Activated B cell treated with CpG ODN at 0.5 μM for 24 hours (primary cell): ENCODE measurements at places on chromosomes 6 and 20.

DNA sequence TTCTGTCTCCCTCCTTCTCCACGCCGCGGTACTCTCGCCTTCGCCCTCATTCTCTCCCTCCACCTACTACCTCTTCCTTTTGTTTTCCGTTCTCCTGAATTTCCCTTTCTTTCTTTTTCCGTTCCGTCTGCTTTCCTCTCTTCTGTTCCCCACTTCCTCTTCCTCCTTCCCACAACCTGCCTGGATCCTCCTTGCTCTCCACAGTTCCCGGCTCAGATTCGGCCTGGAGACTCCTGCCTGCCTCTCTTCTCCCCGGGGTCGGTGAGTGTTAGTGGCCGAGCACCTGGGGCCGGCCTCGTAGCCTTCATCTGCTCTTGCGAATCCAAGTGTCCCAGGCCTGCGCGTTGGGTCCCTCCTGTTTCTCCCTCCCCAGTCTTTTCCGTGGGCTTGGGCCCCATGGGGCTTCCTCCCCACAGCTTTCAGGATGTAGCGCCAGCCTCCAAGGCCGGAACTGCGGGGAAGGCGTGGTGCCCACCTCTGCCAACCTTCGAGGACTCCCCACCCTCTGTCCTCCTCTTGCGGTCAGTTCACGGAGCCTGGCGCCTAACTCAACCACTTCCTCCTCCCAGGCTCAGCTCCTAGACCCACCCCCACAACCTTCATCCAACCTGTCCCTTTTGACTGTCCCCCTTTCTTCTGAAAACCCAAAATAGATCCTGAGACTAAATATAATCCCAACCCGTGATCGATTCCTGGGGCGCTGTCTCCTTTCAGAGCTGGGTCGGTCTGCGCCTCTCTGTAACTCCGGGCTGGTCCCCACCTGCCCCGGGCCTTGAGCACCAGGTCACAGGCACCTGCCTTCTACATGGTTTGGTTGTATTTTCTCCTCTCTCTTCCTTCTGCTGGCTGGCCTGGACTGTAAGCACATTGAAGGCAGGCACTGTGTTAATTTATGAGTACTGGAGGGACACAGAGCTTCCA, 6.8 kb downstream of the NRN1 start:
- DNase-seq, result no peak

DNA sequence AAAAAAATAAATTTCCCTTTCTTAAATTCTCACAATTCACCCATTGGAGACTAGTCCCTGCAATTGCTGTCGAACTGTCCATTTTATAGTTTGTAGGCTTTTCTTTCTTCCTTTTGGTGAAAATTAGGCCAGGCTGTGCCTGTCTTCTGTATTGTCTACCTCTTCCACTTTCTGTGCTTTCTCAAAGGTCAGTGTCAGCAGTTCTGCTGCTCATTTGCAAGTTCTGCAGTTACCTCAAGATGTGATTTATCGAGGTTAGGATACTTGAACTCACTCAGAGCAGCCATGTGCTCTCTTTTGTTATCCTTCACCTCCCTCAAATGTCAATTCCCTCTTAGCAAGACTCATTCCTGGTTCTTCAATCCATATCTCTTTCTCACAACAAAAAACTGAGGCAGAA, 179.1 kb downstream of the SLC35F1 start:
- no peak for DNase-seq

DNA sequence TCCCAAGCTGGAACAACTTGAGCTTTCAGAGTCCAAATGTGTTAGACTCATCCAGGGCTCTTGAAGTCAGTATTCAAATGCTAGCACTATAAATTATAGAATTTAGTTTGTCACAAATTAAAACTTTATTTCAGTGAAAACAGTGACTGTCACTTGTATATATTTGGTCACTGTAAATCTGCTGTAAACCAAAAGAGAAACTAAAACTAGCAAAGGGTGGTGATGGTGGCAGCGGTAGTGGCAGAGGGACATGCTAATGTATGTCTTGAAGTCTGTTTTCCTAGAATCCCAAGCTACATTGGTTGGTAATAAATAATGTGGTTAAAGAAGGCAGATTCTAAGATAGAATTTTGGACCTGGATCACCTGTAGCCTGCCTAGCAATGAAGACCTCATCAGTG, 140.4 kb upstream of the CENPW start:
- no peak for DNase-seq

GRCh38 chr6:119065955-119066354, 12.5 kb downstream of the FAM184A start:
- DNase-seq, result no peak

- no peak for DNase-seq
These were observed 6.7 kb upstream of the GFOD1 start for GRCh38 chr6:13494137-13494536.

GRCh38 chr6:70309243-70309642, 6.4 kb upstream of the COL9A1 start:
- DNase-seq, result no peak

DNA sequence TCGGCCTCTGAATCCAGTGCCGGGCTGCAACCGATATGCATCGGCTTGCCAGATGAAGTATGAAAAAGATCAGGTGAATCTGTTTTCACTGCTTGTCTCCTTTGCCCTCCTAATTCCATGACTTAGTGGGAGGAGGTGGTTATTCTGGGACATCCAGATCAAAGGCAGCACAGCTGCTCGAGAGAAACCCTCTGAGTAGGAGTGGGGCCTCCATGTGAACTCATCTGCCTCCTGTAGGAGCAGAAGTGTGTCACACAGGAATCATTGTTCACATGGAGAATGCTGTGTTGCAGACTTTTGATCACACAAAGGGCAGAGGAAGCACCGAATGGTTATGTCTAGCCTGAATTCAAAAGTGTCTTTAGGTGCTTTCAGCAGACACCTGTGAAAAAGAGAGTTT, 73.1 kb upstream of the SLC22A1 start:
- no peak for DNase-seq

- DNase-seq, result no peak
These were observed 1.1 kb downstream of the ORC3 start for GRCh38 chr6:87590990-87591389.

GRCh38 chr20:50302341-50303057, 111.9 kb downstream of the CEBPB start:
- DNase-seq, result no peak

DNA sequence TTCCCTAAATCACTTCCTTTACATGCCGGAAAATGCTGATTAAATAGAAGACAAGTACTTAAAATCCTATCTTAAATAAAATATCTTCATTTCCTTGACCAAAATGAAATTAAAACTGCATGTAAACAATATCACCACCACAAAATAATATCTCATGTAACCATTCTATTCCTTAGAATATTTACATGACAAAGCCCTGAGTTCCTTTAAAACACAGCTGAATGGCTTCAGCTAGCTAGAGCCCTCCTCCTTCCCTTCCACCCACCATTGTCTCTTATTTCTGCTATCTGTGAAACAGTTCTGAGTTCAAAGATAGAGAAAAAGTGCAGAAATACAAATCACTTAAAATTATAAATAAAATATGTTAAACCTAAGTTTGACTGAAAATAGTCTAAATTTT, 103.1 kb downstream of the HIVEP2 start:
- DNase-seq, result no peak

GRCh38 chr6:12666886-12667285, 49.7 kb upstream of the PHACTR1 start:
- no peak for DNase-seq

GRCh38 chr6:61649845-61650244, 636.2 kb downstream of the KHDRBS2 start:
- no peak for DNase-seq

GRCh38 chr6:41821266-41821665, 33.8 kb downstream of the TOMM6 start:
- DNase-seq, result no peak

GRCh38 chr20:18566892-18567738, at the start of gene SMIM26:
Gene SMIM26, plus strand, starts transcription at chr20:18567432. Its CDS starts 47 bp downstream, at chr20:18567479.
- DNase-seq, result peak; percentile 91

GRCh38 chr20:10802236-10802635, 128.4 kb upstream of the JAG1 start:
- no peak for DNase-seq

- DNase-seq, result no peak
These were observed 60.2 kb upstream of the NAA20 start for GRCh38 chr20:19956976-19957375.

GRCh38 chr6:25296217-25296905, 17.2 kb downstream of the CARMIL1 start:
- no peak for DNase-seq
